CD4-positive, CD25-positive, alpha-beta regulatory T cell (primary cell): ENCODE measurements at places on chromosomes 13 and 19.

DNA sequence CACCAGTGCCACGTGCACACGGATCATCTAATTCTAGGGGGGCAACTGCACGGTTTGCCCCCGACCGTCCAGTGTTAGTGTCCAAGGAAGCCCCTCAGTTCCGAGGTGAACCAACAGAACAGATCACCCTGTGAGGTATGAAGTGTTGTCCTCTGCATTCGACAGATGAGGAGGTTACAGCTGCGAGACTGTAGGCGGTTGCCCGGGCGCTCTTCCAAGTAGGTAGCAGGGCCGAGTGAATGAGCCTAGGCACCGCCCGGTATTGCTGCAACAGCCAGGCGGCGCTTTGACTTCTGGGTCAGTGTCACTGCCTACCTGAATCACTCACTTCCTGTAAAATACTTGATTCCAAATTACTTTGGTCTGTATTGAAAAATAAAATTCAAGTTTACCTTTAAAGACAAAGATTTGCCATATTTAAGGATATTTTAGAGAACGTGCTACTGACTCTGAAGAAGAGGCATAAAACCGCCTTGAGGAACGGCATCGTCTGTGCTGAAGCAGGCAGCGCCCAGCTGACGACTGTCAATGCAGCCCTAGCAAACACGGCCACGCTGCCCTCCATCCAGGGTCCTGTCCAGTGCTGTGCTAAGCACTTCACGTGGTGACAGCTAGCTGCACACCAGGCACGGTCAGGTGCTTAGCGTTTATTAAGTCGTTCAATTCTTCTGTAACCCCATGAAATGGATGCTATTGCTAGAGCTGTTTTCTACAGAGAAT is 19.3 kb upstream of the RASA3 start:
- peaks cover 70% of the 10 kb centered on the region for H3K4me1 ChIP-seq
- peak; percentile 44 for DNase-seq
- no peaks in the 10 kb centered on the region for H3K36me3 ChIP-seq
- peak overlapping the region; percentile 96 for H3K27ac ChIP-seq
- H3K4me3 ChIP-seq: peak overlapping the region; percentile 61

GRCh38 chr19:18159810-18160209 is 6.8 kb downstream of the PIK3R2 start:
- no peak overlapping the region for H3K27ac ChIP-seq
- DNase-seq: no peak
- H3K4me3 ChIP-seq: no peak overlapping the region
- peaks cover 9% of the 10 kb centered on the region for H3K36me3 ChIP-seq

- H3K4me3 ChIP-seq: peak overlapping the region; percentile 86
- no peak for DNase-seq
- H3K4me1 ChIP-seq: peaks cover 18% of the 10 kb centered on the region
- no peaks in the 10 kb centered on the region for H3K36me3 ChIP-seq
- H3K27me3 ChIP-seq: peaks cover 4% of the 10 kb centered on the region
- H3K27ac ChIP-seq: peak overlapping the region; percentile 33
Observed at GRCh38 chr13:101626925-101627555, 174.6 kb downstream of the ITGBL1 start.

GRCh38 chr13:41075034-41075433 is 13.7 kb downstream of the WBP4 start:
- DNase-seq: peak; percentile 44
- H3K27me3 ChIP-seq: no peaks in the 10 kb centered on the region
- peaks cover 43% of the 10 kb centered on the region for H3K36me3 ChIP-seq
- no peak overlapping the region for H3K27ac ChIP-seq
- H3K4me3 ChIP-seq: no peak overlapping the region
- H3K4me1 ChIP-seq: no peaks in the 10 kb centered on the region

DNA sequence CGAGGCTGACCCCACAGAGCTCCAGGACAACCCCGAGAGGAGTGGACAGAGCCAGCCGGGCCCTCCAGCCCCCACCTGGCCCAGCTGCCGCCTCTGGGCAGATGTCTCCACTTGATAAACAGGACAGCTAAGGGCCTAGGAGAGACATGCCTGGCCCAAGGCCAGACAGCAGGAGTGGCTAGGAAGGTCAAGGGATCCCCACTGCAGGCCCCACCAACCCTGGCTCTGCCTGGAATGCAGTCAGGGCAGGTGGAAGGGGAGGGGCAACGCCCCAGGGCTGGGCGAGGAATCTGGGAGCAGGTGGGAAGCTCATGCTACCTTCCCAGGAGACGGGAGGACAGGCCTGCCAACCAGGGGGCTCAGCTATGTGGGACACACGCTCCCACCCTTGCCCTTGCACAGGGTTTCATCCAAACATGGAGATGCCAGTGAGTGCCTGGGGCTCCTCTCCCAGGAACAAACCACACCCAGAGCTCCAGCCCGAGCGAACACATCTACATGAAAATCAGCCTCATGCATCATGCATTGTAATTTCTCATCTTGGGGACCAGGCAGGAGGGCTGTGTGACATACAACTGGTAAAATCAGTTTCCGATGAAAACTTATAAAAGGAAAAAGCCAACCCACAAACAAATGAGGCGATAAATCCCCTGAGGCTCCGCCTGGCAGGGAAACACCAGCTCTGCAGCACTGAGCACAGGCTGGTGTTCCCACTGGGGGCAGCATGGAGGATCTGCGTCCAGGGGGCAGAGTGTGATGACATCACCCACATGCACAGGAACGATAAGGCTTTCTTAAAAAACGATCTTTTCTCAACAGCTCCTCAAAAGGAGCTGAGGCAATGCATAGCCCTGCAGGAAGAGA is 25.0 kb downstream of the SH3GL1 start:
- H3K27me3 ChIP-seq: no peaks in the 10 kb centered on the region
- H3K27ac ChIP-seq: no peak overlapping the region
- no peak overlapping the region for H3K4me3 ChIP-seq
- H3K36me3 ChIP-seq: peaks cover 4% of the 10 kb centered on the region
- no peak for DNase-seq

DNA sequence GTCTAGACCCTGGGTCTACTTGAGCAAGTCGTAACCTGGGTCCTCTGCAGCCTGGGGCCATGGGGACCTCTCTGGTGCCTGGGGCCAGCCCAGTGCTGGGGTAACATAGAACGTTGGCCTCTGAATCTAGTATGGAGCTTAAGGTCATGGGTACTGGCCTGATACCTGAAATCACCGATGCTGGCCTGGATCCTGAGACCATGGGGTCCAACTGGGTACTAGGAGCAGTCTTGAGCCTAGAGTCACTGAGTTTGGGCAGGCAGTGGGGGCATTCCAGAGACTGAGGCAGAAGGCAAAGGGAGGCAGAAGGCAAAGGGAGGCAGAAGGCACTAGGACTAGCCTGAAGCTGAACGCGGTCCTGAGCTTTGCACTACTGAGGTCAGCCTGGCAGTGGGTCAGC is 1121.1 kb upstream of the PRR20A start:
- H3K27ac ChIP-seq: no peak overlapping the region
- H3K4me3 ChIP-seq: no peak overlapping the region
- DNase-seq: no peak
- no peaks in the 10 kb centered on the region for H3K4me1 ChIP-seq
- H3K27me3 ChIP-seq: no peaks in the 10 kb centered on the region
- H3K36me3 ChIP-seq: no peaks in the 10 kb centered on the region

DNA sequence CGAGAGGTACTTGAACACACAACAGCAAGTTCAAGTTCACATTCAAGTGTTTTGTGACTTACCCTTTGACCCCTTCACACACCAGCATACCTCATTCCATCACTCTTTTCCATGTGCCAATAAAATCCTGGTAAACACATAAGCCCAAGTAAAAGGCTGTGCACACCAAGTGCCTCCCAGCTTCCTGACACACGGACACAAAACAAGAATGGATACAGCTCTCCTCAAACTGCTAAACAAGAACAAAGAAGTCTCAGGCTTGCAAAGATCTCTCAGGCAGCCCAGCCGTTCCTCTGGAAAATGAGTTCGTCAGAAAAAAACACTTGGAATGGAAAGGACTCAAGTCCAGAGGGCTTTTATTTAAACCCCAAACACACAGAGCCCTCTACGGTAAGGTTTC is 83.7 kb downstream of the NUFIP1 start:
- H3K27me3 ChIP-seq: peaks cover 2% of the 10 kb centered on the region
- H3K36me3 ChIP-seq: no peaks in the 10 kb centered on the region
- no peaks in the 10 kb centered on the region for H3K4me1 ChIP-seq
- H3K4me3 ChIP-seq: no peak overlapping the region
- no peak overlapping the region for H3K27ac ChIP-seq

GRCh38 chr19:43759515-43759914 is 4.8 kb upstream of the SMG9 start:
- no peaks in the 10 kb centered on the region for H3K27me3 ChIP-seq
- H3K36me3 ChIP-seq: no peaks in the 10 kb centered on the region
- H3K27ac ChIP-seq: no peak overlapping the region

GRCh38 chr13:75901501-75901900 is 265.4 kb downstream of the LMO7 start:
- H3K4me1 ChIP-seq: no peaks in the 10 kb centered on the region
- no peaks in the 10 kb centered on the region for H3K36me3 ChIP-seq
- no peak overlapping the region for H3K4me3 ChIP-seq
- no peak for DNase-seq
- H3K27me3 ChIP-seq: peaks cover 3% of the 10 kb centered on the region

DNA sequence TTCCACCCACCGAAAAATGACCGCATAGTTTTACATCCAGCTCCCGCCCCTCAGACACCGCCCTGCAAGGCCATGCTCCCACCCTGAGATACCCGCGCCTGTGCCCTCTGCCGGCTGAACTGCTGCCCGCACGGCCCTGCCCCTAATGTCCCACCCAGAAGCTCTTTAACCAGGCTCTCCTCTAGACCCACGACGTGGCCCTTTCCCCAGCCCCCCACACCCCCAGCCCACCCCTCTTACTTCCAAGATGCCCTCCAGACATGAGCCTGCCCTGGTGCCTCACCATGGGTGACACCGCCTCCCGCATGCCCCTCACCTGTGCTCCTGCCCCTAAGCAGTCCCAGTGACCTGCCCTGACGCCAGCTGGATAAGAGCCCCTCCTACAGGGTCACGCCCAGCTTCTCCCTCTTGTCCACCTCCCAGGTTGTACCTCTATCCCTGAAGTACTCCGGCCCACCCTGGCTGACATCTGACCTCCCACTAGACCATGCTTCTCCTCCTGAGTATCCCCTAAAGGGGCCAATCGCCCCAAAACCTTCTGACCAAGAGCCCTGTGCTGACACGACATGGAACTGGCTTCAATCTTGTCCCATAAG is 51.2 kb downstream of the COLGALT1 start:
- no peak for DNase-seq
- no peaks in the 10 kb centered on the region for H3K36me3 ChIP-seq
- H3K4me1 ChIP-seq: peaks cover 13% of the 10 kb centered on the region
- peaks cover 9% of the 10 kb centered on the region for H3K27me3 ChIP-seq

DNA sequence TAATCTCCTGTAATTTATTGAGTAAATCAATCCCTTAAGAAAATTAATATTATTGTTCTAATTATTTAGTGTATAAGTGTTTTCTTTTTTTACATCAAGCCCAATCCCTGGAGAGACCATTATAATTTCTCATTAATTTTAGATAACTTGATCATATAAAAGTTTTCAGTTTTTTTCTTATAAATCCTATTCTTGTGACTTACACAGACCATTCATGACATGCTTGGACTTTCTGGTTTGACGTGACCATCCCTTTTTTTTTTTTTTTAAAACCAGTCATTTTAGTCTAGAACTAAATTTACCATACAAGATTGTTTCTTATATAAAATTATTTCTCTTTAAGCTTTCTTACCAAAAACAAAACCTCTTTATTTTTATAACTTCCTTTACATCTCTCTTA is 5.4 kb upstream of the MTRF1 start:
- DNase-seq: peak; percentile 43
- peaks cover 3% of the 10 kb centered on the region for H3K4me1 ChIP-seq
- no peak overlapping the region for H3K4me3 ChIP-seq
- H3K27ac ChIP-seq: no peak overlapping the region
- no peaks in the 10 kb centered on the region for H3K36me3 ChIP-seq

DNA sequence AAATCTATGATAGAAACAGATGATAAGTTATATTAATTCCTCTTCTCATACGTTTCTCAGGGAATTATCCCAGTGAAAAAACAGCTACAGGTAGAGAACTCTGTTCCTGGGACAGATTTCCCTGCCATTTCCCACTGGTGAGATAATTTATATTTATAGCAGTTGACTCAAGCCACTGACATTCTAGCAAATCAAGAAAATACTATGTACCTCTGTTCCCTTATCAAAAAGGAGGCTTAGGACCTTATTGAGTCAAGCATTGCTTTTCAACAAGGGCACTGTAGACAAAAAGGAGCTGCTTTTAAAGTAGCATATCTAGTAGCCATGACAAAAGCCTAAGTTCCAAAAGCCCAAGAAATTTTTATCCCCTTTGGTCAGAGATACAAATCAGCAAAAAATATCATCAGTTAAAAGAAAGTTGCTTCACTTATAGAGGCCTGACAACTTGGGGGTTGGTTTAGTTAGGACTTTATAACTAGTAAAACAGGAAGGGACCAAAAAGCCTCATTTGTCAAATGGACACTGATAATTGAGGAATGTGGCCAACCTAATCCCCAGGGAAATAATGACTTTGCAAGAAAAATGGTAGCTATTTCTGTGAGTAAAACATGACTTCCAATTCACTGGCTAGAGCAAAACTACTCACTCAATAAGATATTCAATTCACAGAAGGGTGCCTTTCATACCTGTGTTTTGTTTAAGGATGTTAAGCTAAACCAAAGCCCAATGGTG is 652.5 kb downstream of the SLITRK1 start:
- no peaks in the 10 kb centered on the region for H3K36me3 ChIP-seq
- H3K4me3 ChIP-seq: no peak overlapping the region
- no peak for DNase-seq
- no peaks in the 10 kb centered on the region for H3K4me1 ChIP-seq
- H3K27ac ChIP-seq: no peak overlapping the region
- no peaks in the 10 kb centered on the region for H3K27me3 ChIP-seq

DNA sequence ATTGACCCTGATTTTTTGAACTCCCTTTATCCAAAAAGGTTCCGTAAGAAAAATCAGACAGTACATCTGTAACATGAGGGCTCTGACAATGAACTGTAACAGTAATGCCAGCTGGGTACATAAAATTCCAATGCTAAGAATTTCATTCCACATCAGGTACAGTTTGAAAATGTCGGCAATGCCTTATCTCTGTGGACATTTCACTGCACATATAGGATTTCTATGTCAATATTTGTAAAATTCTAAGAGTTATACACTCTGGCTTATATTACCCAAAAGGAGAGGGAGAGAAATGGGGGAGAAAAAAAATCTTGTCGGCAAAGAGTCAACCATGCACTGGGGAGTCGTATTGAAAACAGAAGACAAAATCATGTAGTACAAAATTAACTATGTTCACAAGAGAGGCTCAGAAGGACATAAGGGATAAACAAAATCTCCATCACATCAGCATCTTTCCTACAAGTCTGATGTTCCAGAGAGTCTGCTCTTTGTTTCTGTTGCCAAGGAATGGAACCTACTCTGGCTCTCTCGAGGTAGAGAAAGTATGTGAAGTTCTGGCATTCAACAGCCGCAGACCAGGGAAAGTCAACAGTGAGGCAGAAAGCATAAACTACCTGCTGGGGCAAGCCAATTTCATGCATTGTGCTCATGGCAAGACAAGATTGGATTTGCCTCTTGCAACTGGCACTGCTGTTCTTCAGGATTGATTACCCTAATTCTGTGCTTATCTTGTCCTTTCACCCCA is 72.4 kb downstream of the STARD13 start:
- H3K4me1 ChIP-seq: no peaks in the 10 kb centered on the region
- no peaks in the 10 kb centered on the region for H3K36me3 ChIP-seq
- no peak for DNase-seq
- H3K4me3 ChIP-seq: no peak overlapping the region
- H3K27me3 ChIP-seq: peaks cover 6% of the 10 kb centered on the region
- no peak overlapping the region for H3K27ac ChIP-seq

- no peak overlapping the region for H3K4me3 ChIP-seq
- DNase-seq: no peak
- H3K27me3 ChIP-seq: no peaks in the 10 kb centered on the region
- H3K36me3 ChIP-seq: no peaks in the 10 kb centered on the region
- H3K4me1 ChIP-seq: no peaks in the 10 kb centered on the region
Observed at GRCh38 chr13:30719525-30719914, 15.8 kb upstream of the ALOX5AP start.

- peak overlapping the region; percentile 81 for H3K27ac ChIP-seq
- peaks cover 3% of the 10 kb centered on the region for H3K36me3 ChIP-seq
- DNase-seq: no peak
- no peak overlapping the region for H3K4me3 ChIP-seq
Observed at GRCh38 chr19:10102787-10103236, 334 bp upstream of the ANGPTL6 start.
